Kidney capillary endothelial cell (primary cell): ENCODE measurements at places on chromosomes 3 and 15.
A peak's percentile ranks its signal among the peaks of the same experiment; 100 is the strongest.

- DNase-seq, result no peak
Observed at GRCh38 chr3:73072634-73073033, 11.2 kb downstream of the EBLN2 start.

DNA sequence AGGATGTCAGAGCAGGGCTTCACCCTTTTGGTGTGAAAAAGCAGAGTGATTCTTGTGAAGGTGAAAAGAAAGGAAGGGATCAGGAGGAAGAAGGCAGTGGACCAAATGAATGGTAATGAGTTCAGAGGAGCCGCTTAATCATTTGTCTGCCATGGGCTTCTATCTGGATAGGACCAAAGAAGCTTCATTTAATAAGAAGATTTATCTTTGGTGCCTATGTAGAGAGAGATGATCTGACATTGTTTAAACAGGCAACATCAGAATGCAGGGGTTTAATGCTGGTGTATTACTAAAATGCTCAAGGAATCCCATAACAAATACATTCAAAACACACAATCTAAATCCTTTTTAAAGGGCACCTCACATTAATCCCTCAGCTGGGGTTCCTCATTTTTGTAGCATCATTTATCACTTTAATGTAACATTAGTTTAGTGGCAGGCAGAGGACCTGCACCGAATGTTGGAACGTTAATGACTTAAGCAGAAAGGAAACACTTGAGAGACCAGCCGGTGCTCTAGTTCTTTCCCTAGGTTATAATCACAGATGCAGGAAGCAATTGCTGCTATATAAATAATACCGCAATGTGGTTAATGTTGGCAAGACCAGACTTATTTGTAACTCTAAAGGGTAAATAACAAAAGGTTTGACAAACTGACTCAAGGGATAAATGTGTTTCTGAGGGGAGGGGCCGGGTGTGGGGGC, 27.9 kb upstream of the IL1RAP start:
- no peak for DNase-seq

GRCh38 chr15:26325495-26325894, 447.4 kb downstream of the GABRB3 start:
- DNase-seq, result no peak

DNA sequence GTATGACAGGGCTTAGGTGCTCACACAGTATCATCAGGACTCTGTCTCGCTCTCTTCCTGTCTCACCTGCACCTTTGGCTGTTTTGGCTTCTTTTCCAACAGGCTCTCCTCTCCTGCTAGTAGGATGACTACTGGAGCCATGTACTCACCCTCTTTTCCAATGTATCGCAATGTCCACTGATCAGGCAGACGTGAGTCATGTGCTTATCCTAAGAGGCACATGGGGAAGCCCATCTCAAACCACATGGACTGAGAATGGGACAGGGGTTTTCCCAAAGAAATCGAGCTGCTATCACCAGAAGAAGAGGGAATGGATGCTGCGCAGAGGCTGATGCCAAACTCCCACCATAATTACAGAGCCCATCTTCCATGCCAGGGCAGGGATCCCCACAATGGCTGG, 180.6 kb downstream of the IL5RA start:
- no peak for DNase-seq

DNA sequence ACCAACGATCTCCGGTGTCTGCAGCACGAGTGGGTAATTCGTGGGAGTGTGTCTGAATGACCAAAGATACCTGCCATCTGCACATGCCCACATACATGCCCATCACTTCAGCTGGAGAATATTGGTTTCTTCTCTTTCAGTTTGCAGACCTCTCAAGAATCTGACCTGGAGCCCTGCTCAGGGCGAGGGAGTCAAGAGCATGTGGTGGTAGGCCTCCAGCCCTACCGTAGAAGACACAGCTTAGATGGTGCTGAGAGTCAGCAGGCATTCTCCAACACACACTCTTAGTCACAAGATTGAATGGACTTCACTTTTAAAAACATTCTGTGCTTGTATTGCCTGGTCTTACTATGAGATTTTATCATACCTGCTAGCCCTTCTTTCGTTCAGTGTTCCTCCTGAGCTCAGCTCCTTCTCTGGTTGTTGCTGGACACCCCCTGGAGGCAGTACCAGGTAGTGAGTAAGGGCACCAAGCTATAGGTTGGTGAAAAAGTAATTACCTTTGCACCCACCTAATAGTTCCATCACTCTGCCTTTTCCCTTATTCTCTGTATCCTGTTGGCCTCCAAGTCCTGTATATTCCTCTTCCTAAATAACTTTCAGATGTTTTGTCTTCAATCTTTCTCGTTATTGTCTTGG, 252.0 kb downstream of the CACNA2D3 start:
- DNase-seq, result no peak

GRCh38 chr3:65251375-65251774, 563.6 kb upstream of the ADAMTS9 start:
- DNase-seq, result no peak

- no peak for DNase-seq
Observed at GRCh38 chr15:35439291-35439690, 106.7 kb downstream of the DPH6 start.

GRCh38 chr3:171480526-171480925, 20.3 kb upstream of the TNIK start:
- DNase-seq, result peak; percentile 18

GRCh38 chr3:55170444-55170843, 242.6 kb upstream of the LRTM1 start:
- no peak for DNase-seq

DNA sequence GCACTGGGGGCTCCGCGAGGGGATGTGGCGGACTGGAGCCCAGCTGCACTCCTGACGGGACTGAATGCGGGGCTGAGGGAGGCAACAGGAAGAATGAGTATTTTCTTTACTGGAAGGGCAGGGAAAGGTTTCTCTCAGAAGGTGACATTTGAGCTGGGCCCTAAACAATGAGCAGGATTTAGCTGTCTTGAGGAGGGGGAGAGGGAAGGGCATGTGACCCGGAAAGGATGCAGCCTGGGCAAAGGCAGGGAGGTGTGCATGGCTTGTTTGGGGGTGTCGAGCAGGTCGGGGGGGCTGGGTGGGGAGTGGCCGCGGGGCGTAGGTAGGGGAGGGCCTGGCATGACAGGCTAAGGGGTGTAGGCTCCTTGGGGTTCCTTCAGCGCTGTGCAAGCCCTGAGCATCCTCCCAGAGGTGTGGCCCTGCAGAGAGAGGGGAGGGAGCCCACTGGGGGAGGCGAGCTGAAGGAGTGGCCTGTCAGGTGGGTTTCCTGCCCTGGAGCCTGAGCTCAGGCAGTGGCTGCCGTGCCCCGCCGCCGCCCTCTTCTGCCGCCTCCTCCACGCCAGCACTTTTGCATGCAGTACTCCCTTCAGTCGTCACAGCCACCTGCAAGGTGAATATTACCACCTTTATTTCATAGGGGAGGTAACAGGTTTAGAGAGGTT, 17.2 kb upstream of the ANKDD1A start:
- DNase-seq, result no peak

- no peak for DNase-seq
Observed at GRCh38 chr3:46646700-46647099, 34.4 kb downstream of the FAM240A start.

DNA sequence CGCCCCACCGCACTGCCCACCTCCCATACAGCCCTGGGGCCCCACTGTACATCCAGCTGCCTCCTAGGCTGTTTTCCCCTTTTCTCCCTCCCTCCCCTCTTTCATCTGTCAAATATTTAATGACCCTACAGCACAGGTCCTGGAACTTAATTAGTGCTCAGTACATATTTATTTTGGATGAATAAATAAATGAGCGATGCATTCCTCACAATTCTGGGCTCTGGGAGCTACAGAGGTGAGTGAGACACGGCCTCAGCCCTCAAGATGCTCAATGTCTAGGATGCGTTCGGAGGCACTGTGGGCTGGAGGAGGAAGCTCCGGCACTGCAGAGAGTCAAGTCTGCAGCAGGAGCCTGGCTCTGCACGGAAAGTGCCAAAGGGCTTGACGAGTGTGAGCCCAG, 175.0 kb downstream of the FAM43A start:
- DNase-seq, result no peak

- DNase-seq, result no peak
Observed at GRCh38 chr3:142601713-142602112, 5.5 kb downstream of the PLS1 start.

DNA sequence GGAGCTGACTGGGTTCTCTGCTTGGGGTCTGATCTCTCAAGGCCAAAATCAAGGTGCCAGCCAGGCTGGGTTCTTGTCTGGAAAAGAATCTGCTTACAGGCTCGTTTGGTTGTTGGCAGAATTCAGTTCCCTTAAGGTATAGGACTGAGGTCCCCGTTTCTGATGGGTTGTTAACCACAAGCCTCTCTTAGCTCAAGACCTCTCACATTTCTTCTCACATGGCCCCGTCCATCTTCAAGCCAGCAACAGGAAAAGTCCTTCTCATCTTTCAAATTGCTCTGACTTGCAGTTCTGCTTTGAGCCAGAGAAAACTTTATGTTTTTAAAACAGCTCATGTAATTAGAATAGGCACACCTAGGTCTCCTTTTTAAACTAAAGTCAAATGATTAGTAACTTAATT, 20.4 kb downstream of the UACA start:
- DNase-seq, result peak; percentile 32

- DNase-seq, result peak; percentile 40
Observed at GRCh38 chr3:44883999-44884431, 9.6 kb downstream of the TGM4 start.

- no peak for DNase-seq
Observed at GRCh38 chr3:160081958-160082533, 93.4 kb downstream of the IL12A start.

GRCh38 chr3:194112120-194113106, 23.5 kb upstream of the HES1 start:
- DNase-seq, result no peak

- DNase-seq, result no peak
Observed at GRCh38 chr15:100975043-100975442, 55.9 kb downstream of the LRRK1 start.

DNA sequence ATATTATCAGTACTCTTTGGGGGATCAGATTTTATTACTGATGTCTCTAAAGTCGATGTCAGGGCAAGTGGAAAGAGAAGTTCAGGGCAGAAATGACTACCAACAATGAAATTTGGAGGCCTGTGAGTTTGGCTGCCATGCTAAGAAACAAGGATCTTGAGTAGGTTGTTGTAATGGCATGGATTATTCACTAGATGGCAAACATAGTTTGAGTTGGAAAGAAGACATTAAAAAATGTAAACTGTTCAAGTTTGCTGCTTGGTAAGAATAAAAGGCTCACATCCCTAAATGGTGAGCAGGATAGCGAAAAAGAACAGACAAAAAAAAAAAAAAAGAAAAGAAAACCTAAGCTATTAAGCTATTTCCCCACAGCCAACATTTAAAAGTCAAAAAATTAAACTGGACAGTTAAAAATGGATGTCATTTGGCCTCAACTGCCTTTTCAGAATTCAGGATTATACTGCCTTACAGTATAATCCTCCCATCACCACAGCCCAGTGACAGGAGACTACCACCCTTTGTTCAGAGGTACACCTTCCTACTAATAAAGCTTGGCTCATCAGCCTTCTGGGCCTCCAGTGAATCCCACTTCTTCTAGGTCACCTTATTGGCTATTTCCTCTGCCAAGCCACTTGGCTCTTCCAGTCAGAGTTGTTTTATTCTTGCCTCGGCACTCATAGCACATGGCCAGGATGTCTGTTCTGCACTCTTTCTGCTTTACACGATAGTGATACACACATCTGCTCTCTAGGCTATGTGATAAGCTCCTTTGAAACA, 163.7 kb downstream of the PLD1 start:
- DNase-seq, result peak; percentile 55

DNA sequence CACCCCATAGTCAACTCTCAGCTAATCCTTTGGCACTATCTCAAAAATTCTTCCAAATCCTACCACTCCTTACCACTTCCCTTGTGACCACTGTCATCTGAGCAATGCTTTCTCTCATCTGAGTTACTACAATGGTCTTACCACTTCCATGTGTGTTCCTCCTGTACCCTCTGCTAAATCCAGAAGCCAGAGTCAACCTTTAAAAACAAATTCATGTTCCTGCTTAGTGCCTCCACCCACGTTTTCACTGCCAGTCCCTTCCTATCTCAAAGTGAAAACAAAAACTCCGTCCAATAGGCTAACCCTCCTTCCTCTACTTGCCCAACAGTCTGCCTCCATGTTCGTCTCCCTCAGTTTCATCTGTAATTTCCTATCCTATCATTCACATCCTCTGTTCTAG, 109.0 kb downstream of the ADAMTS9 start:
- no peak for DNase-seq

GRCh38 chr3:195040094-195040493, 230.9 kb downstream of the XXYLT1 start:
- no peak for DNase-seq

DNA sequence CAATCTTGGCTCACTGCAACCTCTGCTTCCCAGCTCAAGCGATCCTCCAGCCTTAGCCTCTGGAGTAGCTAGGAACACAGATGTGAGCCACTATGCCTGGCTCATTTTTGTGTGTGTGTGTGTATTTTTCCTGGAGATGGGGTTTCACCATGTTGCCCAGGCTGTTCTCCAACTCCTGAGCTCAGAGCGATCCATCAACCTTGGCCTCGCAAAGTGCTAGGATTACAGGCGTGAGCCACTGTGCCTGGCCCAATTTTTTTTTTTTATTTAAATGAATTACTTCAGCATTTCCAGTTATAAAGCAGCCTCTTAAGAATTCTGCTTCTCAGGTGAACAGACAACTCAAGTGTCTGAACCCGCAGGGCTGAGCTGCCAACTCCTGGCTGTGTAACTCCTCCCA, 20.1 kb upstream of the ST3GAL6 start:
- DNase-seq, result no peak

GRCh38 chr3:151818361-151818760, 4.4 kb downstream of the AADAC start:
- DNase-seq, result no peak

GRCh38 chr3:35644451-35644850, 5.1 kb downstream of the ARPP21 start:
- no peak for DNase-seq

- DNase-seq, result peak; percentile 52
Observed at GRCh38 chr3:150237490-150237889, 170.6 kb upstream of the TSC22D2 start.

DNA sequence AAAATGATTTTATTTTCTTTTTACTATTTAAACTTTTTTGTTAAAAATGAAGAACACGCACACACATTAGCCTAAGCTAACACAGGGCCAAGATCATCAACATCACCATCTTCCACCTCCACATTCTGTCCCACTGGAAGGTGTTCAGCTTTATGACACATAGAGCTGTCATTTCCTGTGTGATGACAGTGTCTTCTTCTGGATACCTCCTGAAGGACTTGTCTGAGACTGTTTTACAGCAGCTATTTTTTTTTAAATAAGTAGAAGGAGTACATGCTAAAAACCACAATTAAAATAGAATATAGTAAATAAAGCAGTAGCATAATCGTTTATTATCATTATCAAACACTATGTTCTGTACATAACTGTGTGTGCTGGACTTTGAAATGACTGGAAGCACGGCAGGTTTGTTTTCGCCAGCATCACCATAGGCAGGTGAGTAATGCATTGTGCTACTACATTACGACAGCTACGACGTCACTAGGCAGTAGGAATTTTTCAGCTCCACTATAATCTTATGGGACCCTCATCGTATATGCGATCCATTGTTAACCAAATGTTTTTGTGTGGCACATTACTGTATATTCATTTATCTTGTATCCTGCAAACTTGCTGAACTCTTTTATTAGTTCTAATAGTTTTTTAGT, 72.8 kb downstream of the KLF15 start:
- no peak for DNase-seq

- no peak for DNase-seq
Observed at GRCh38 chr3:189235214-189235613, 63.4 kb downstream of the TPRG1 start.

- no peak for DNase-seq
Observed at GRCh38 chr3:185647134-185647879, 61.2 kb downstream of the SENP2 start.

- peak; percentile 54 for DNase-seq
Observed at GRCh38 chr15:84833447-84834228, 16.5 kb downstream of the ALPK3 start.

GRCh38 chr3:110790631-110791030, 281.0 kb upstream of the NECTIN3 start:
- no peak for DNase-seq
